ENCODE measurements at places on chromosomes 3 and 15. TPM values are rescaled to one million over a fixed set of nuclear protein-coding genes. Genes with fewer than 3 reads are reported as not detected.

DNA sequence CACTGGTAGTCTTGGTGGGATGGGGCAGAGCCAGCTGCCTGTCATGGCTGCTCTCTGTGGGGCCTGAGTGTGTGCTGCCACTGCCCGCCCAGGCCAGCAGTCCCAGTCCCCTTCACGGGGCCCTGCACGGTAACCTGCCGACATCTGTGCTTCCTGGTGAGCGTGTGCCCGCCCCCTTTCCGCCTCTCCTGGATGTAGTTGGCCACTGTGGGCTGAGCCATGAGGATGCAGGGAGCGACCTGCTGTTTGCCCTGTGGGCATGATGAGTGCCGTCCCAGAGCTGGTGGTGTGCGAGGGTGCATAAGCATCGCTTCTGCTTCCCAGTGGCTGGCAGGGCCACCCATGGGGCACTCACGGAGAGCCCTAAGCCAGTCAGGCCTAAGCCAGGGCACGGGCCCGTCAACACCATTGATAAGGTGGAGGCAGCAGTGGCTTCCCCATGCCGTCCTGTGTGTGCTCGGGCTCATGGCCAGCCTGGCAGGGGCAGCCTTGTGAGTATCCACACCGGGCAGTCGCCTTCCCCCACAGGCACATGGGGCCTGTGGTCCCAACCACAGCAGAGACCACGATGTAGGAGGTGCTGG, 14.6 kb downstream of the PLXNA1 start:
- H3K36me3 ChIP-seq = no peaks in the 10 kb centered on the region
- no peaks in the 10 kb centered on the region for H3K4me1 ChIP-seq
- H3K27me3 ChIP-seq = no peaks in the 10 kb centered on the region
- H3K27ac ChIP-seq = no peak overlapping the region
- no peak overlapping the region for H3K4me3 ChIP-seq

DNA sequence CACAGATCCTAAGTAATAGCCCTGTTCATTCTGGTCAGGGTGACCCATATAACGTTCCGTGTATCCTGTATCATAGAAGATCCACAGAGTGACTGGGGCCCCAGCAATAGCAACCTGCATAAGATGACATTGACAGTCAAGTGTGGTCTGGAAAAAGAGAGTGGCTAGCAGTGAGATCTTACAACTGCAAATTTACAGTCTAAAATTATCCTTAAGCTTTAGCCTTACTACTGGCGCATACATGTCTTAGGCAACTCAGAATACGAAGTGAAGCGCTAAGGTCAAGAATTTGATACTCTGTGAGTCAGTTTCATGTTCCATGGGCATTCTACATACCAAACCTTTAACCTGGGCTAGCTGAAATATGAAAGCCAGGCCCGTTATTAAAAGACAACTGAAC, 29.2 kb upstream of the IGDCC4 start:
- DNase-seq = no peak
- H3K4me3 ChIP-seq = no peak overlapping the region
- no peaks in the 10 kb centered on the region for H3K27me3 ChIP-seq
- H3K27ac ChIP-seq = no peak overlapping the region
- H3K4me1 ChIP-seq = no peaks in the 10 kb centered on the region

DNA sequence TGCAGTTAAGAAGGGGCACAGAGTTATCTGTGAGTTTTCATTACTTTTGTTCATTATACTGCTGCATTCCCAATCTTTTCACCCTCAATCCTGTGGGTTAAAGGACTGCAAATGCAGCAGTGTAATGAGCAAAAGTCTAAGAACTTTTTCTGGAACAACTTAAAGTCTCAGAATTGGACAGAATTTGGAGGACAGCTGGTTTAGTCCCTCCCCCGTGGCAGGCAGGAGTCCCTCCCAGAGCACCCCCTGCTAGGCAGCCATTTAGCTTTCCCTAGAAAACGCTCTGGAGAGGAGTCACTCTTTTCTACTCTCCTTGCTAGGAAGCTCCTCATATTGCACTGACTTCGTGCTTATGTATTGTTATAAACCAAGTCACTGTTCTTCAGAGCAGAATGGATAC, 156.3 kb upstream of the UBE2E1 start:
- no peak for DNase-seq
- H3K27ac ChIP-seq = no peak overlapping the region
- H3K36me3 ChIP-seq = no peaks in the 10 kb centered on the region

GRCh38 chr3:139586420-139587017, 47.0 kb upstream of the RBP1 start:
- H3K36me3 ChIP-seq = no peaks in the 10 kb centered on the region
- no peak for DNase-seq
- no peak overlapping the region for H3K4me3 ChIP-seq
- H3K4me1 ChIP-seq = peaks cover 4% of the 10 kb centered on the region
- H3K27ac ChIP-seq = no peak overlapping the region

DNA sequence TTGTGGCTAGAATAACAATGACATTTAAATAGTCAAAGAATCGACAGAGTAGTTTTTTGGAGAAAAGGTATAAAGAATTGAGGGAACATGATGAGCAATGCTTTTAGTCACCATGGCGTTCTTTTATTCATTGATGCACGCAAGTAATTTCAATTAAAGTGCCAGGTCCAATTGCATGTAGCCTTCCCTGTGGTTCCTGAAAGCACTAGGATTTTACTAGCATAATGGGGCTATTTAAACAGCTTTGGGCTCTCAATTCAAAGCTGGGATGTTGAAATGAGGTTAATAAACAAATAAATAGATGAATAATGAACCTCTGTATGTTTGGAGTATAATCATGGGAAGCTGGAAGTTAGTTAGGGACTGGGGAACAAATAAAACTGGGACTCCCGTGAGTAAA, 121.2 kb upstream of the GAP43 start:
- H3K36me3 ChIP-seq = no peaks in the 10 kb centered on the region
- H3K27ac ChIP-seq = no peak overlapping the region
- H3K4me1 ChIP-seq = no peaks in the 10 kb centered on the region

DNA sequence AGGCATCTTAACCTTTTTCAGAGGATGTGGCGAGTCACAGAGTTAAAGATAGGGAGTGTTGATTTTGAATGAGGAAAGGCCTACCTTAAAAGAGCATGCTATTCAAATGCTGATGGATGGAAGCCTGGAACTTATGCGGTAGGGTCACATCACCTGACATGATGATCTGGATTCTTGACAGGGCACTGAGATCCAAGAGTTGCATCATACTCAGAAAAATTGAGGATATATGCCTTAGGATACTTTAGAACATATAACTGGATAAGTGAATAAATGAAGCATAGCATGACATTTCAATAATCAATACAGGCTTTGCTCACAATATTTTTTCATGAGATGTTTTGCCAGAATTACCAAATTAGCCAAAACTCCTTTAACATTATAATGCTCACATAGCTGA, 20.1 kb upstream of the SECISBP2L start:
- H3K36me3 ChIP-seq = peaks cover 2% of the 10 kb centered on the region
- no peak for DNase-seq
- peaks cover 23% of the 10 kb centered on the region for H3K27me3 ChIP-seq
- H3K4me1 ChIP-seq = no peaks in the 10 kb centered on the region

DNA sequence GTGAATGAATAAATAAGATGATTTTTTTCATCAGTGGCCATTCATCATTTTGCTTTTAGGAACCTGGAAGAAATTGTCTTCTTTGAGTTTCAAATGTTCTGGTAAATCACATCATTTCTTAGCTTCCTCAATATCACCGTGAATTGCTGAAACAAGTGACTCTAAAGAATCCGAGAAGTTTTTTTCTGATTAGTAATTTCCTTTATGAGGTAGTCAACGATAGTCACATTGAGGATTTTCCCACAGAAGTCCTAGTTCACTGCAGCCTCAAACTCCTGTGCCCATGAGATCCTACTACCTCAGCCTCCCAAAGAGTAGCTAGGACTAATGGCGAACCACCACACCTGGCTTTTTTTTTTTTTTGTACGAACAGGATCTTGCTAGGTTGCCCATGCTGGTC, 3.6 kb upstream of the TMPRSS7 start:
- H3K36me3 ChIP-seq = no peaks in the 10 kb centered on the region
- H3K4me1 ChIP-seq = no peaks in the 10 kb centered on the region
- H3K27me3 ChIP-seq = no peaks in the 10 kb centered on the region
- no peak overlapping the region for H3K4me3 ChIP-seq
- H3K27ac ChIP-seq = no peak overlapping the region
- no peak for DNase-seq

DNA sequence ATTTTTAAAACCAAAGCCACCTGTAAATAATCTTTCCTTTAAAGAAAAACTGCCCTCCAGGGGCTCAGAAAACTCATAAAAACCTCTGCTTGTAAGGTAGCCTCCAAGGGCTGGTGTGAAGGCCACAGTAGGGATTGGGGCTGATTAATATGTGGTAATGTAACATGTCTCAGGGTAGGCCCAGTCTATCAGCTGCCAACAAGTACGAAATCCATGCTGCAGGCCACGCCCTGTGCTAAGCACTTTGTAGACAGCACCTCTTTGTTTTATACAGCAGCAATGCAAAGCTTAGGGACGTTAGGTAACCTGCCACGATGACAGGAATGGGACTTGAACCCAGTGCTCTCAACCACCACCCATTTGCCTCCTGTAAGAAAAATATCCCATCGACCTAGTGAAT, 65.6 kb upstream of the PRICKLE2 start:
- no peaks in the 10 kb centered on the region for H3K27me3 ChIP-seq
- no peaks in the 10 kb centered on the region for H3K4me1 ChIP-seq
- H3K27ac ChIP-seq = no peak overlapping the region
- DNase-seq = no peak

DNA sequence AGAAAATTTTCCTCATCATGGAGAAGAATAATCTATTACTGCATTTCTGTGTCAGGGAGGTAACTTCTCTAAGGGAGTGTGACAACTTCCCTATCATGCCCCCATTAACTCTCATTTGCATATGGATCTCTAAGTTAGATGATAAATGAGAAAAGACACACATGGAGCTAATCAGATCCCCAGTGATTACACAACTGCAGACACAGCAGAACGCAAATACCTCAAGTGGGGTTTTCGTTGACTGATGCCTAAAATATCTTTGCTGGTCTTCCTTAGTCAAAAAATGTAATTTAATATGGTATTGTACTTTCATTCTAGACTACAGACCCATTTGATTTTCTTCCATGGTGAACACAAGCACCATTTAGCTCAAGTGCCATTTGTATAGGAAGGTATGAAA, 630.5 kb downstream of the TBL1XR1 start:
- no peaks in the 10 kb centered on the region for H3K27me3 ChIP-seq
- H3K4me3 ChIP-seq = no peak overlapping the region
- H3K36me3 ChIP-seq = no peaks in the 10 kb centered on the region

DNA sequence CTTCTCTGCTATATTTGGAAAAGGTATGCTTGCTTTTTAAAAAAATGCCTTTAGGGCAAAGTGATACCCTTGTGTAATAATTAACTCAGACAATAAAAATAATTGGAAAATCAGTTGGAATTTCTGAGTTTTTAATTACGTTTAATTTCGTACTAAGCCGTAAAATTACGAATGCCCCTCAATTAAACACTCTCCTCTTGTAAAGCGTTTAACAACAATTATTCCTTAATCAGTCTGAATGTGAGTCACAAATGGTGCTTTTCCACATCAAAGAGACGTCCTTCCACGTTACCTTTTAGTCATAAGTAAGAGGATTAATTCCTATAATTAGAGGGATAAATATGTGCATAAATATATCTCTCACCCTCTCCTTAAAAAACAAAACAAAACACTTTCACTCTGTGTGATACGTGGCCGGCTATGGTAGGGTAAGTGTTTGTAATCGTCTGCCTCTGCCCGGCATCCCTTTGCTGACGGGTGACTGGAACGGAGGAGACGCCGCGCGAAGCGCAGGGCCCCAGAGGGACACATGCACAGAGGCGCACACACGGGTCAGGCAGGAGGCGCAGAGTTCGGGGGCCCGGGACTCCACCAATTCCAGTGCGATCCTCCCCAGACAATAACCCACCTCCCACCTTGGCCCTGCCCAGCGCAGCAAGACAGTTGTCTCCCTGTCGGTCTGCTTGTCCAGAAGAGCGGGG, 9.7 kb upstream of the MEIS2 start:
- H3K36me3 ChIP-seq = peaks cover 10% of the 10 kb centered on the region
- no peak for DNase-seq

The SCN11A gene
- 0.22 TPM for total RNA-seq

The NUSAP1 gene
- 184 TPM for total RNA-seq

The KCNMB3 gene
- total RNA-seq = 0.46 TPM

The SIN3A gene
- 96.4 TPM for total RNA-seq

The BFSP2 gene
- total RNA-seq = not detected

The SPTBN5 gene
- total RNA-seq = 0.41 TPM

The SUSD5 gene
- total RNA-seq = not detected

All from activated T-cell treated with anti-CD3 and anti-CD28 coated beads, Interleukin-2, amount 50 U/mL, for 72 hours (primary cell).